ENCODE measurements at places on chromosomes 16 and 17. TPM values are rescaled to one million over a fixed set of nuclear protein-coding genes. Genes with fewer than 3 reads are reported as not detected.

PRKCB gene
- 5.0 TPM for total RNA-seq

KCNJ16 gene
- not detected for total RNA-seq

KCNAB3 gene
- 2.7 TPM for total RNA-seq

FLII gene
- total RNA-seq: 193 TPM

TVP23B gene
- total RNA-seq: 33.0 TPM

HCRT gene
- total RNA-seq: not detected

GRCh38 chr17:27631411-27631760, 398 bp downstream of the LGALS9 start:
- no peak for DNase-seq

GRCh38 chr16:85527042-85527766, 85.9 kb upstream of the GSE1 start:
- no peak for DNase-seq

DNA sequence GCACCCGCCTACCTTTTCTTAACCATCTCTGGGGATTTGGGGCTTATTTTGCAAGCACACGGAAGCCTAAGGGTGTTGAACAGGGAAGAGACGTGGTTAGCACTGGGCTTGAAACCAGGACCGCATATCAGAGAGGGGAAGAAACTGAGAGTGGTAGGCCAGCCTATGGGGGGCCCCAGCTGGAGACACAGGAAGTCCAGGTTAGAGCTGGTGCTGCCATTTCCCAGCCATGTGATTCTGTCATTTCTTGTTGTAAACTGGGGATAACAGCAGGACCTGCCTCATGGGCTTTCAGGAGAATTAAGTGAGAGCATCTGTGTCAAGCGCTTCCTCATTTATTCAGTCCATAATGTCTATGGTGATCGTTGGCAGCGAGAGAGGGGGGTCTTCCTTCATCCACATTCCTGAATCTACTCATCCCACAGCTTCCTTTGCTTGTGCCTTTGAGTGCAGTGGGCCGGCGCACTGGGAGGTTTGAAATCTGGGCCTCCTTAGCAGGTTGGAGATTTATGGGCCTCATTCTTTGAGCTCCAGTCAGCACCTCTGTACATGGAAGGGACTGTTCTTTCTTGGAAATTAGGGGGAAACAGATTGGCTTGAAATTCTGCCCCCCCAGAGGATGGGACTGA, 20.1 kb downstream of the NKD1 start:
- no peak for DNase-seq

GRCh38 chr16:1224558-1224957, 510 bp downstream of the TPSG1 start:
- no peak for DNase-seq

GRCh38 chr16:54050459-54051210, 236.0 kb downstream of the IRX3 start:
- DNase-seq: peak; percentile 39

DNA sequence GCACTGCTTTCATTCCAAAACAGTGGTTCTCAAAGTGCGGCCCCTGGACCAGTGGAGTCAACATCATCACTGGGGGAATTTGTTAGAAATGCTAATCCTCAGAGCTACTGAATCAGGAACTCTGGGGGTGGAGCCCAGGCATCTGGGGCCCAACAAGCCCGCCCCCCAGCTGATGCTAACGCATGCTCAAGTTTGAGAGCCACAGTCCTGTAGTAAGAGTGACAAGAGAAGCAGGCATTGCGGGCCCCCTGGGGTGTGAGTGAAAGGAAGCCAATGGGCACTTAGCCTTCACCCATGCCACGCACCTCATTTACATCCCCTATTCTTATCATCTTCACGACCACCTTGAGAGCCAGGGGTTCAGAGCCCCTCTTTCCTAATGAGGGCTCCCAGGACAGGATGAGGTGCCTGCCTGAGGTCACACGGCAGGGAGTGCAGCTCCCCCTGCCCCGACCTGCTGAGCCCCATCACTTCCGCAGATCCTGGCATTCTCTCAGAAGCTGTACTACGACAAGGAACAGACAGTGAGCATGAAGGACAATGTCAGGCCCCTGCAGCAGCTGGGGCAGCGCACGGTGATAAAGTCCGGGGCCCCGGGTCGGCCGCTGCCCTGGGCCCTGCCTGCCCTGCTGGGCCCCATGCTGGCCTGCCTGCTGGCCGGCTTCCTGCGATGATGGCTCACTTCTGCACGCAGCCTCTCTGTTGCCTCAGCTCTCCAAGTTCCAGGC, 9.1 kb downstream of the CA4 start:
- DNase-seq: no peak

DNA sequence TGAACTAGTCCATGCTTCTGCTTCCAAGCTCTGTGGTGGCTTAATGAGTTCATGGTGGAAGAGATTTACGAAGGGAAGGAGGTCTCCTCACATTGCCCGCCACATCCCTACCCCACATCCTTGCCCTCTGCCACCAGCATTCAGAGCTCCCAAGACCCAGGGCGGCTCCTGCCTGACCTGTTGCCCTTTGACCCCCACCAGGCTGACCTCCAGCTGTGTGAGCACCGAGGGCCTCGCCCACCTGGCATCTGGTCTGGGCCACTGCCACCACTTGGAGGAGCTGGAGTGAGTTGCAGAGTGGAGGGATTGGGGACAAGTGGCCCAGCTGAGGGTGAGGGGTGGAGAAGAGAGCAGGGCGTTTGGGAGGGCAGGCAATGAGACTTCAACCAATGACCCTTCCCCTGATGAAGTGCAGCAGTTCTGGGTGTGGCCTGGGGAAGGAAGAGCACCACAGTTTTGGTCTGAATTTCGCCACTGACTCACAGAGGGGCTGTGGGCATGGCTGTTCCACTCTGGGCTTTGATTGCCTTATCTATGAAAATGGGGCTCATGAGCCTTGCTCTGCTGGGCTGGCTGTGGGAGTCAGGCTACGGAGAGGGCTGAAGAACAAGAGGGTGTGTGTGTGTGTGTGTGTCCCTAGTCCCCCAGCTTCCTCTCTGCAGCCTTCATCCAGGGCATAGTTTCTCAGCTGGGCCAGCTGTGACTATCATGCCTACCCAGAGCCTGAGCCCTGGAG, 22.6 kb upstream of the CPNE2 start:
- no peak for DNase-seq

DNA sequence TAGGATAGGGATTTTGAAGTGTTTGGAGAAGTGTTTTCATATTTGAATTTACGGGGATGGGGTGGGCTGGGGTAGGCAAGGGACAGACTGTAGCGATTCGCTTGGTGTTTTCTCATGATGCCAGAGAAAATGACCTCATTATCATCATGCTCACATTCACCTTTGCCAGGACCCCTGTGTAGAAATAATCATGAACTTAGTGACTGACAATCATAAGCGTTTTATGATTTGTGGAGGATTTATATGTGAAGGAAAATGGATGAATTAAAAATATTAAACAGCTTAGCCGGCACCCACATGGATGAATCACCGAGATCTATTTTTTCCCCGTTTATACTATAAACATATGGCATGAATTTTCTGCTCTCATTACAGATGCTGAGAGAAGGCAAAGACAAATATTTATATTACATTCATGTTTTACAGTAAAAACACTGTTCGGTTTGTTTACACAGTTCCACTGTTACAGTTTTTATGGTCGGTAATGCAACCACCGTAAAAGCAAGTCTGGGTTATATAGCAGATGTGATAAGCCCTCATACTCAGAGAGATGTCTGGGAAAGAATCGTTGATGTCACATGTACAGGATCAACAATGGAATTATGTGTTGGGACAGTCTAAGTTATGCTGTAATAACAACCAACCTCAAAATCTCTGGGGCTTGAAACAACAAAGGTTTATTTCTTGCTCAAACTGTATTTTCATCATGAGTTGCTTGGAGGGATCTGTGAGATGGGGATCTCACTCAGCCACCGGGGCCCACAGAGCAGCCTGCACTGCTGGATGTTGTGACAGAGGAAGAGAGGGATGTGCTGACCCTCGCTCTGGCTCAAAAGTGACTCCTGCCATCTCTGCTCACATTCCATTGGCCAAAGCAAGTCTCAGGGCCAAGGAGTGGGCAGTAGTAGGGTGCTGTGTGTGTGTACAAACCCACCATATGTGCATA, 85.1 kb downstream of the WWOX start:
- no peak for DNase-seq

GRCh38 chr17:58755577-58756245, at the start of gene PPM1E:
Gene PPM1E (plus strand): TSS chr17:58755854.
- peak; percentile 99 for DNase-seq

- DNase-seq: no peak
Measured at GRCh38 chr17:76826330-76827068, 41.7 kb upstream of the MGAT5B start.

- DNase-seq: peak; percentile 87
Measured at GRCh38 chr17:79838522-79839274, 542 bp downstream of the CBX4 start.

DNA sequence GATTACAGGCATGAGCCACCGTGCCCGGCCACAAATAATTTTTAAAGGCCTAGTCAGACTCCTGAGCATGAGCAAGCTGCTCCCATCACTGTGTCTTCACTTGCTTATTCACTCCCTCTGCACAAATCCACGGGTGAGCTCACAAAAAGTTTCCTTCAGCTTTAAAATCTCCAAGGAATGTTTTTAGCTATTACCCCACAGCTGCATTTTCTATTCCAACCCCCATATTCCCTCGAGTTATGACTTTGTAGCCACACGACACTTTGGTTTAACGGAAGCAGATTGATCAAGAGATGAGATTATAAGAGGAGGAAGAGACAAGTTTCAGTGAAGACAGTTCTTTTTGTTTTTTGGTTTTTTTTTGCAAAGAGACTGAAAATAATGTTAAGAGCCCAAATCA, 49.1 kb upstream of the SLC25A19 start:
- no peak for DNase-seq

DNA sequence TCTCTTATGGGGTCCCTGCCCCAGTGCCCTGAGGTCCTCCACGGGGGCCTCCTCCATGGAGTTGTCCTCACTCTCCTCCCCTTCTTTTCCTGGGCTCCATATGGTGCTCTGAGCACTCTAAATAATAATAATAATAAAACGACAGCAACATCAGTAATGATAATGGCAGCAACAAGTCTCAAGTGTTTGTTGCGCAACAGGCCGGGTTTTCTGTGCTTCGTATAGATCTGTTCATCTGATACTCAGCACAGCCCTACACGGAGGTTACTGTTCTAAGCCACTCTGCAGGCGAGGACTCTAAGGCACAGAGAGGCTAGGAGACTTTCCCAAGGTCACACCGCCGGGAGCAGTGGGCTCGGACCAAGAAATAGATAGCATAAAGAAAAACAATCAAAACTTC, 13.7 kb downstream of the CIBAR2 start:
- DNase-seq: no peak

DNA sequence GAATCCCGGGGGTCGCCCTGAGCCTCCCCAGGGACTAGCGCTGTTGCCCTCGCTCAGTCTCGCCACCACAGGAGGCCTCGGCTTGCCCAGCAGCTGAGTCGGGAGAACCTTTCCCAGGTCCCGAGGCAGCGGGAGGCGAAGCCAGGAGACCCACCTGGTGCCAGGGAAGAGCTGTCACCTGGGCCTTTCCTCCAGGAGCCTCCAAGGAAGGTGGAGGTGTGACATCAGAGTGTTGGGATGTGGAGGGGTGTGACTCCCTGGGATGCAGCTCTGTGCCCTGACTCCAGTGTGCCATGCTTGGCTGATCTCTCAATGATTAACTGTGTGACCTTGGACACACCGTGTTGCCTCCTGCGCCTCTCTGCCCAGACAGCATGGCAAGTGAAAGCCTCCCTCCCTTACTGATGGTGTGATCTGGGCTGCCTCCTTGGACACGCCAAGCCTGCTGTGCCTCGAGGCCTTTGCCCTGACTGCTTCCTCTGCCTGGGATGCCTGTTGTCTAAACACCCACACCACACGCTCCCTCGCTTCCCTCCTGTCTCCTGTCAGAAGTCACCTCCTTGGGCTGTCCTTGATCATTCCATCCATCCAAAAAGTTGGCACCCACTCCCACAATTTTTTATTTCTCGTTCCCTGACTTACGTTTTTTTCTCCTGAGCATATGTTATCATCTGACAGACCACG, 88.0 kb downstream of the CMIP start:
- no peak for DNase-seq

DNA sequence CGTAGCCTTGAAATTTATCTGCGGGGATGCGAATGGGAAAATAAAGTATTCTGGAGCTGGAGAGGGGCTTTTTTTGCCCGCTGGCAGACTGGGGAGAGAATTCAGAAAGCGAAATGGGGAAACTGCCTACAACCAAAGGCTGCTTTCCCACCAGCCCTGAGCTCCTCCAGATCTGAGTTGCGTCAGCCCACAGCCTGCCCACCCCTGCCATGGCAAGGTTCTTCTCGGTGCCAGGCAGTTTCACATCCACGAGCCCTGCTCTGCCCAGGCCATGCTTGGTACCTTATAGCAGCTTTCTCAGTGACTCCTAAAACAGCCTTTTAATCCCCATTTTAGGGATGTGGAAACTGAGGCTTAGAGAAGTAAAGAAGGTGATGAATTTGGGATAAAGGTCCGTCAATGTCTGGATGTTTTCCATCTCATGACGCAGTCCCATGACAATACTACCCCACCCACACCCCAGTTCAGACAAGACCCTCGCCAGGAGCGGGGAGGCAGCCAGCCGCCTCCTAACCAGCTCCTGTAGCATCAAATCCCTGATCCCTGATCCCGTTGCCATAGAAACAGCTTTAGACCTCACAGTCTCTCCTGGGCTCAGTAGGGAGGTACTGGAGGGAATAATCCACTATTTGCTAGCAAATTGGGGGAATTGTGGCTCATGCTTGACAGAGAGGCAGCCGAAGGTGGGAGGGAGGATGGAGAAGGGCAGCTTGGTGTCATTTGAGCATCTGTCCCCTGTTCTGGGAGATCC, 113.5 kb downstream of the MGAT5B start:
- DNase-seq: peak; percentile 88

DNA sequence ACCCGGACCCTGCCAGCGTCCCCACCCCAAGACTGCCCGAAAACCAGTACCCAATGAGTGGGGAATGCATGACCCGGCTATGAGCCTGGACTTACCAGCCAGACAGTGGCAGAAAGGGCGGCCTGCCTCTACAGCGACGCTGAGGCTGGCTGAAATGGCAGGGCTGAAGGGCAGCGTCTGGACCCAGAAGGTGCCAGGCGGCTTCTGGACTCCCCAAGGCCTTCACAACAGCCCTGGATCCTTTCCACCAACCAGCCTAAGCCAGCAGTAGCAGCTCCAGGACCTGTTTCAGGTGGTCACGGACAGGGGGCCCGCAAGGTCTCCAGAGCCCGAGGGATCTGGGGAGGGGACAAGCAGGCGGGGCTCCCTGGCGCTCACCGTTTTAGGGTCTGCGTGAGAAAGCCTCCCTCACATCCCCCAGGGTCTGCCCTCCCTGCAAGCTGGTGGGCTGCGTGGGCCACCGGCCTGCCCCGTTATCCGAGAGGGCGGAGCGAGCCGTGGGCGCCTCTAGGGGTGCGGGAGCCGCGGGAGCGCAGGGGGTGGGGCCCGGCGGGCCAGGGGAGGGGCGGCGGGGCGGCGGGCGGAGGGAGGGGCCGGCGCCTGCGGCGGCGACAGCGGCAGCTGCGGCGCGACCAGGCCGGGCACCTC, at the start of gene RIPOR1:
Gene RIPOR1 (plus strand): TSS at position 608 of the 648 bp plus-strand sequence. CDS start 9,618 bp downstream, outside the sequence.
- DNase-seq: peak; percentile 80
